Stimulated activated CD4-positive, alpha-beta T cell treated with anti-CD3 and anti-CD28 coated beads, Interleukin-4, amount 100 ng/mL, for 1 hour (primary cell): ENCODE measurements at places on chromosomes 5 and 9.

GRCh38 chr5:107272954-107273353 is 397.8 kb downstream of the EFNA5 start:
- no peak for DNase-seq

DNA sequence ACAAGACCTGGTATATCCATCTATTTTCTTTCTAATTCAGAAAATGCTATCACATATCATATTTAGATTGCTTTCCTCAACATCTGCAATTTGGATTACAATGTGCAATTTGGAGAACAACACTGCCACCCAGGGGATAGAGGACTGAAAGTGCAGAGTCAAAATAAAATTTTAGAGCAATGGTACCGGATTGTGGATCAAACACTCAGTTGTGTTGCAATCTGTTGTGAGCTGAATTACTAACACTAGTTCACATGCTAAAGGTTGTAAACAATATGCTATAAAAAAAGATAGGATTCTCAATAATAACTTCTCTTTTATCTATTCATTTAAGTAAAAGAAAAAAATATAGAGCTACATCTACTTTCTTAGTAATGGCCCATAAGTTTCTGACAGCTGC is 11.9 kb upstream of the SRFBP1 start:
- DNase-seq, result no peak

- no peak for DNase-seq
These were observed 30.2 kb downstream of the SLC6A3 start for GRCh38 chr5:1415059-1415425.

- DNase-seq, result no peak
These were observed 4.5 kb downstream of the UBE2D2 start for GRCh38 chr5:139565411-139566305.

DNA sequence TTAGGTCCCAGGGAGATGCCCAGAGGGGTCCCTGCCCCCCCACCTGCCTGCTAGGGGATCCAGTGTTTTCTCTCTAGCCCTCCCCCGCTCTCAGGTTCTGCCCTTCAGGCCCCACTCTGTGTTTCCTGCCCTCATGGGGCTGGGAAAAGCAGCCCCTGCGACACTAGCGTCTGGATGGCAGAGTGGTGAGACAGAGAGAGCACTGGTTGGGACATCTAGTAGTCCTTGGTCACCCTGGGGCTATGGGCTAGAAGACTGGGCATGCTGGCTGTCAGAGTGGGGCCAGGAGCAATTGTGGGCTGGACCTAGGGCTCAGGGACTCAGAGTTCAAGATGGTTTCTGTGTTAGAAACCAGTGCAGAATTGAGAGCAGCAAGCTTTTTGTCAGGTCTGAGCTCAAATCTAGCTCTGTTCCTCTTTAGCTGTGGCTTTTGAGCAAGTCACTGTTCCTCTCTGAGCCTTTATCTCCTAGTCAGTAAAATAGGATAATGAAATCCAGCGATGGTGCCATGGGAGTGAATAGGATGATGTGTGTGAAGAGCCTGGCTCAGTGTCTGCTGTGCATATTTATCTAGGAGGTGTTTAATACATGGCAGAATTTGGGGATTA is 39.0 kb downstream of the RGS3 start:
- no peak for DNase-seq

DNA sequence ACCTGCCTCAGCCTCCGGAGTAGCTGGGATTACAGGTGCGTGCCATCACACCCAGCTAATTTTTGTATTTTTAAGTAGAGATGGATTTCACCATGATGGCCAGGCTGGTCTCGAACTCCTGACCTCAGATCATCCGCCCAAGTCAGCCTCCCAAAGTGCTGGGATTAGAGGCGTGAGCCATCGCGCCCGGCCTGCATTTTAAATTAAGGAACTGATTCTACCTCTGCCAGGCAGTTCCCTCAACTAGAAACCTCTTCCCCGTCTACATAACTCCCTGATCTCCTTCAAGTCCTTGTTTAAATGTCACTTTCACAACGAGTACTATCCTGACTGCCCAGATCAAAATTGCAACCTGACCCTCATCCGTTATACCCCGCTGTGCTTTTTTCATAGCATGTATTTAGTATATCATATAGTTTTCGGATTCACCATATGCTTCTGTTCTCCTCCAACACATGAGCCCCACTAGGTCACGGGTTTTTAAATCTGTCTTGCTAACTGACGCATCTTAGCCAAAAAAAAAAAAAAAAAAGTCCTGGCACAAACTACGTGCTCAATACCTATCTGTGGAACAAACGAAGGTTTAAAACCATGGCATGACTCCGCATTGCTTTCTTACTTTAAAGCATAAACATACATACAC is 858 bp upstream of the SOWAHA start:
- DNase-seq, result no peak

DNA sequence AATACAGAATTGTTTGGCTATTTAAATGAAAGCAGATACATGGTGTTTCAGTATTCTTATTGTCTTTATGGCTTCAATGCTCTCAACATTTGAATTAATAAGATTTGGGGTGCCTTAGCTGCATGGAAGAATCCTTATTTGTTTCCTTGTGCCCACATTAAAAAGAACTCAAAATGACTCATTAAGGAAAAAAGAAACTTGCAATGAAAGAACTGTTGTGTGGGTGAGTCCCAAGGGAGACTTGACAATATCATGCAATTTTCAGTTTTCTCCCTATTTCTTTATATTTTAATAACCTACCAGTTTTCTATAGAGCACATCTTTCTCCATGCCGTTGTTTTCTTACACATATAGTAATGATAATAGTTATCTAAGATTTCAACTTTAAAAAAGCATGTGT is 404.0 kb downstream of the PDE4D start:
- DNase-seq, result no peak

DNA sequence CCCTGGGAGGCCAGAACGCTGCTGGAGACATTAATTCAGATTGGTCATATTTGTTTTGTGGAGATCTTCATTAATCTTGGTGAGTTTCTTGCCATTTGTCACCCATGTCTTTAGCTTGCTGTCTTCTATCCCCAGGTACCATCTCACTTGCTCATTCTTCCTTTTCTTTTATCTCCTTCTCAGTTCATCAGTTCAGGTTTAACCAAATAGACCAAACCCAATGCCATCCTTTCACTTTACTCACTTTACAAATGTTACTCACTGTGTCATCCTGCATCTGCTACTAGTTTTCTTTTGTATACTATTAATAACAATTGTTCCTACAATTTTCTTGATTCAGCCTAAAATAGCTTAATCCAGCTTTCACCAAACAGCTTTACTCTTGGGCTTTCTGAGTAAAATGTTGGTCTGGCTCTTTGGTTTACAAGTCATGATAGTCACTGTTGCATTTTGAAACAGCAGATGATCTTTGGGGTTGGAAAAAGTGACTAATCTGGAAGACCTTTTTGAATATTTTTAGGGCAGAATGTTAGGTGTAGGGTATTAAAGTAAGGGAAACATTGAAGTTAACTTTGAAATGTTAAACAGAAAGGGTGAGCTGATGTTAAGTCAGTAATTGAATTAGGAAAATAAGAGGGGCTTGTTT is 246.9 kb downstream of the ZSWIM6 start:
- no peak for DNase-seq

DNA sequence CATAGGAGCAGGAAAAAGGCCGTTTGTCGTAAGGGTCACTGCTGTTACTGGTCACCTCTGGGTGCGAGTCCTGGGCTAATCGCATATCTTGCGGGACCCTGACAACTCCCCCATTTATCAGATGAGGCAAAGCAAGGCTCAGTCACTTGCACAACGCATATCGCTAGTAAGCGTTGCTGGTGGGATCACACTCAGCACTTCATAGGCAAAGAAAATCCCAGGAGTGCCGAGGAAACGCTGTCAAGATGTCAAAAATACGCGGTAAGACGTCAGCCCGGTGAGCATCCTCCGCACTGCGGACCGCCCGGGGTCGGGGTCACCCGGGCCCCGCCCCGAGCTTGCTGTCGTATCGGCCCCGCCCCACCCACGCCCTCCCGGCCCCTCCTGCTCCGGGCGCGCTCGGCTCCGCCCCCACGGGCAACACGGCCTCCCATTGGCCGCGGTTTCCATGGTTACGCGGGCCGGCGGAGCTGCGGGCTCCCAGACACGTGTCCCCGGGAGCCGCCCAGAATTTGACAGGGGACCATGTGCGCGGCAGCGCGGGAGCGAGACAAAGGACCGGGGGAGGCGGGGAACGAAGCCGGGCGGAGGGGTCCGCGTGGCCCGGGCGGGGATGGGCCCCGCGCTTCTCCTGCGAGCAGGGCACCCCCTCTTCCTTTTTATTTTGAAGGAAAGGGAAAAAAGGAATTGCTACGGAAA is 80.2 kb upstream of the IER5L start:
- DNase-seq, result peak; percentile 91

GRCh38 chr9:124410321-124410913 is 4.8 kb downstream of the PSMB7 start:
- no peak for DNase-seq

- no peak for DNase-seq
These were observed 2.6 kb downstream of the TOR2A start for GRCh38 chr9:127732444-127732843.

DNA sequence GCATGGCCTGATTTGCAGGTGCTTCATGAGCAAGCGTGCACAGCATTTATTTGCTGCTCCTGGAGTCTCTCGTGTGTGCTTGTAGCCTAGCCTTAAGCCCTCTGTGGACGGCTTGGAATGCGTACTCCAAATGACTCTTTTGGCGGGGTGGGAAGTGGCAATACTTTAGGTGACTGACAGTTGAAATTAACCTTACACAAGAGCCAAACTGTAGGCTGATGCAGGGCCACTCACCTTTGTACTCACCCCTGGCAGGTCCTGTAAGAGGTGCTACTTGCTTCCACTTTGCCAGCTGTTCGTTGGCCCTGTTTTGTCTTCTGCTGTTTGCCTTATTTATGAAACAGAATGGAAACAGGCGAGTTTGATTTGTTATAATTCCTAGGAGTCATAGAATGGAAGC is 22.9 kb downstream of the TENT4A start:
- DNase-seq, result no peak

DNA sequence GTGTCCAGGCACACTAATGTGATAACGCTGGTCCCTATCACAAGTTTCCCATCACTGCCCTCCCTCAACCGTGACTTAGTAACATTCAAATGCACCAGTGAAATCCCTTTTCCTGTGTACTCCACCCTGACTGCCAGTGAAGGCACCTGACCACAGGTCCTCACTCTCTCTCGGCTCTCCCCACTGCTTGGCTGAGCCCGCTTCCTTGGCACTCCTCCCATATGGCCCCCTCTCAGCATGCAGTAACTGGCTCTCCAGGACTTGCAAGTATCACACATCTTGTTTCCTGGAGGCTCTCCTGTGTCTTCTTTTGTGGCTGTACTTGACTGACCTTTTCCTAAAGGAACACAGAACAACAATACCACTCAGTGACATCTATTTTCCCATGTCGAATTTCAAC is 292.0 kb upstream of the ZNF608 start:
- no peak for DNase-seq

- no peak for DNase-seq
These were observed 27.7 kb upstream of the GABRP start for GRCh38 chr5:170755679-170756456.

GRCh38 chr5:10797261-10797660 is 36.2 kb upstream of the DAP start:
- no peak for DNase-seq

DNA sequence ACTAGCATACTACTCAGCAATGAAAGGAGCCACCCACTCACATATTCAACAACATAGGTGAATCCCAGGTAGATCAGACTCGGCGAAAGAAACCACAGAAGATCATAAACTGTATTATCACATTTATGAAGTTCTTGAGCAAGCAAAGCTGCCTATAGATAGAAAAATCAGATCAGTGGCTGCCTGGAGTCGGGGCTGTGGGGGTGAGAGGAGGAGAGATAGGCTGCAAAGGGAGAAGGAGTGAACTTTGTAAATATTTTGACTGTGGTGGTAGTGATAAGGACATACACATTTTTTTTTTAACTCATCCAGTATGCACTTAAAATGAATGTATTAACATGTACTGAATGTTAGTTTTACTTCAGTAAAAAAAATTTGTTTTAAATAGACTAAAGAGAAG is 23.5 kb upstream of the TMEM174 start:
- DNase-seq, result no peak

- no peak for DNase-seq
These were observed 34.7 kb downstream of the SHOC1 start for GRCh38 chr9:111759762-111760639.

DNA sequence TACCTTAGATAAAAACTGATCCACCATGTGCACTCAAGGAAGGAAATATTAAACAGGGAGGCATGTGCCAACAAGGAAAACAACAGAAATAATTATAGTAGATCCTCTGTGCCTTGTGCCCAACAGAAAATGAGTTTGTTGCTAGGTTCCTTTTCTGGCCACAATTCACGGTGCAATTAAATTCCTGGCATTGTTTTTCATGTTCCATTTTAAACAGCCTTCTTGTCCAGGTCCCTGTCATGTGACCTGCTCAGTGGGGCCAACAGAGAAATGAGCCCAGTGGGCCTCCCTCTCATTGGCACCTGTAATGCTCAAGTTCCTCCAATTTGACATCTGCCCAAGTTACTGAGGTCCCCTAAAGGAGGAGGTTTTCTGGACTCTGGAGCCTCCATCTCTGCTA is 56.5 kb downstream of the SPOCK1 start:
- no peak for DNase-seq

DNA sequence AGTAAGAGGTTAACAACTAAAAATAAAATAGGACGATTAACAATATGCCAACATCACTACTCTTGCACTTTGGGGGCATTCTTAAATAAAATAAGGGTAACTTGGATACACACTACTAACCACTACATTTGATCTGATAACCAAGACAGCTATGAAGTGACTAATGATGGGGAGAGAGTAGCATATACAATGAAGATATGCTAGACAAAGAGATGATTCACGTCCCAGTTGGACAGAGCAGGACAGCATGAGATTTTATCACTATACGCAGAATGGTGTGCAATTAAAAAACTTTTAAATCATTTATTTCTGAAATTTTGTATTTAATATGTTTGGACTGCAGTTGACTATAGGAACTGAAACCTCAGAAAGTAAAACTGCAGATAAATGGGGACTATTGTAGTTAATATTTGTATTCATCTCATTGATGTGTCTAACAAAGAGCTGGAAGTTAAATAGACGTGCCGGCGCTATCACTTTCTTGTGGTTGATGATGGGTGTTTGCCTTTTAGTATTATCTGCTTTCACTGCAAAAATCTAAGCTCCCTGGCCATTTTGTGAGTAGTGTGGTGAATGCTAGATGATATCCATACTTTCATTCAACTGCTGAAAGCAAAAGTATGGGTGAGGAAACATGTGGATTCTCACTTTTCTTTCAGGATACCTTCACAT is 18.7 kb downstream of the GIN1 start:
- DNase-seq, result no peak

GRCh38 chr5:96370976-96371375 is 62.1 kb downstream of the PCSK1 start:
- no peak for DNase-seq

- DNase-seq, result no peak
These were observed 157.1 kb downstream of the ZNF462 start for GRCh38 chr9:107020040-107020530.

- no peak for DNase-seq
These were observed 317.1 kb downstream of the KCTD16 start for GRCh38 chr5:144487761-144488160.

DNA sequence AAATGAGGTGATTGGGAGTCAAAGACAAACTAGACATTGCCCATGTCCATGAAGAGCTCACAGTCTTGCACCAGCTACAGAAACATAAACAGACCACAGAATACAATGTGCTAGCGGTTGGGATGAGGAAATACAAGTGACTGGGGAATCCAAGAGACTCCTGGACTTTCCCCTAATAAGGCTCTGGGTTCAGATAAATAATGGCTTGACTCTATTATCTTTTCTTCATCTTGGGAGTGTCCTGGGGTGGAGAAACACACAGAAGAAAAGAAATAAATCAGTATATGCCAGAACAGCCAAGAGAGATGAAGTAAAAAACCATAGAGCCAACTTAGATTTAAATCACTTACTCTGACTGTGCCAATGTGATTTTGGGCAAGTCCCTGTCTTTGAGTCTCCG is 227.8 kb downstream of the PAPPA start:
- no peak for DNase-seq
